ENCODE measurements at places on chromosomes 16 and 17. TPM values are rescaled to one million over a fixed set of nuclear protein-coding genes. Genes with fewer than 3 reads are reported as not detected.

- H3K36me3 ChIP-seq, result no peaks in the 10 kb centered on the region
- H3K27ac ChIP-seq, result peak overlapping the region; percentile 67
- H3K4me1 ChIP-seq, result peaks cover 17% of the 10 kb centered on the region
- H3K4me3 ChIP-seq, result no peak overlapping the region
These were observed 3.9 kb upstream of the CCDC57 start for GRCh38 chr17:82216301-82217119.

Gene ABCA6
- total RNA-seq, result 82.3 TPM

DNA sequence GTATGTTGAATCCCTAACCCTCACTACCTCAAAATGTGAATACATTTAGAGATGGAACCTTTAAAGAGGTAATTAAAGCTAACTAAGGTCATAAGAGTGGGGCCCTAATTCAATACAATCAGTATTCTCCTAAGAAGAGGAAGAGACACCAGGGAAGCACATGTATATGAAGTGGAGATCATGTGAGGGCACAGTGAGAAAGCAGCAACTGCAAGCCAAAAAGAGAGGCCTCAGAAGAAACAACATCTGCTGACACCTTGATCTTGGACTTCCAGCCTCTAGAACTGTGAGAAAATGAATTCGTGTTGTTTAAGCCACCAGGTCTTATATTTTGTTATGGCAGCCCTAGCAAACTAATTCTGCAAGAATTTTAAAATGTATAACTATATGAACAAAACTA, 13.2 kb upstream of the SLFN5 start:
- H3K27me3 ChIP-seq, result no peaks in the 10 kb centered on the region
- H3K4me3 ChIP-seq, result no peak overlapping the region
- H3K36me3 ChIP-seq, result no peaks in the 10 kb centered on the region
- no peak for DNase-seq

Gene SCGB1C2
- total RNA-seq, result not detected

Gene PRSS22
- total RNA-seq, result not detected

- no peaks in the 10 kb centered on the region for H3K4me1 ChIP-seq
- peaks cover 27% of the 10 kb centered on the region for H3K27me3 ChIP-seq
- H3K27ac ChIP-seq, result no peak overlapping the region
- H3K36me3 ChIP-seq, result no peaks in the 10 kb centered on the region
- no peak for DNase-seq
These were observed 22.3 kb upstream of the ZFPM1 start for GRCh38 chr16:88430524-88431446.

DNA sequence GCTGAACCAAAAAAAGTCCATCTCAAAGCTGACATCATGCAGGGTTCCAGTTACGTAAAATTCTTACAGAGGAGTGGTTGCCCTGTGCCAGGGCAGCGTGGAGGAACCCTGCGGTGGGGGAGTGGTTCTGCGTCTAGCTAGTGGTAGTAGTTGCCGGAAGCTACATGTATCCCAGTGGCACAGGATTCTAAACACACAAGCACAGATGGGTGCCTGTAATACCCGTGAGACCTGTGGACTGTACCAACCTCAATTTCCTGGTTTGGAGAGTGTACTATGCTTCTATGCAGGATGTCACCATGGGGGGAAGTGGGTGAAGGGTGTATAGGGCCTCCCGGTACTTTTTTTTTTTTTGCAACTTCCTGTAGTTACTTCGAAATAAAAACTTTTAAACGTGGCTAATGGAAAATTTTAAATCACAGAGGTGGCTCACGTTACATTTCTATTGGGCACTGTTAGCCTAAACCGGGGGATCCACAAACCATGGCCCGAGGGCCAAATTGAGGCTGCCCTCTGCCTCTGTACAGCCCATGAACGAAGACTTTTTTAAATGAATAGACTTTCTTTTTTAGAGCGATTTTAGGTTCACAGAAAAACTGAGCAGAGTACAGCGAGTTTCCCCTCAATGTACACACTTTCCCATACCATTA, 38.5 kb downstream of the TBC1D16 start:
- H3K27ac ChIP-seq, result no peak overlapping the region
- peaks cover 3% of the 10 kb centered on the region for H3K27me3 ChIP-seq
- no peak overlapping the region for H3K4me3 ChIP-seq
- no peak for DNase-seq

Gene HCFC1R1
- 124 TPM for total RNA-seq

- DNase-seq, result no peak
- no peak overlapping the region for H3K4me3 ChIP-seq
- H3K27ac ChIP-seq, result no peak overlapping the region
- H3K4me1 ChIP-seq, result no peaks in the 10 kb centered on the region
- no peaks in the 10 kb centered on the region for H3K27me3 ChIP-seq
These were observed 43.2 kb downstream of the HSBP1 start for GRCh38 chr16:83850947-83851346.

Measured in gastrocnemius medialis (tissue), 4 donors.